ENCODE measurements at places on chromosomes 6 and 20.

GRCh38 chr6:160837146-160837545 lies 135.1 kb downstream of the PLG start:
- no peak for DNase-seq

- no peak for DNase-seq
Measured at GRCh38 chr20:38790200-38791053, 15.1 kb upstream of the PPP1R16B start.

DNA sequence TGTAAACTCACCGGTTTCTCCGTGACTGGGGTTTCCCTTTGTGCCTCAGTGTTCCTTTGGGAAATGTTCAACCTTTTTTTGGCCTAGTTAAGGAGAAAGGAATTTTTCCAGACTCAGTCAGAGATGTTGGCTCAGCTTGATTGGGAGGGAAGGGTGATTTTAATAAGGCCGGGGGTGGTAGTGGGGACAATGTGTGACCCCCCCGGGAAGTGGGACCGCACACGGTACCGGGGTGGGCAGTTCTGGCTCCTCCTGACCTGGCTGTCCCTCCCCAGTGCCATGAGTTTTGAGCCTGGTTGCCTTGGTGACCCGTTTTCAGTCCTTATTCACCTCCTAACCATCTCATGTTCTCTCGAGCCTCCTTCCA lies 132.7 kb downstream of the SNX5 start:
- DNase-seq: no peak

DNA sequence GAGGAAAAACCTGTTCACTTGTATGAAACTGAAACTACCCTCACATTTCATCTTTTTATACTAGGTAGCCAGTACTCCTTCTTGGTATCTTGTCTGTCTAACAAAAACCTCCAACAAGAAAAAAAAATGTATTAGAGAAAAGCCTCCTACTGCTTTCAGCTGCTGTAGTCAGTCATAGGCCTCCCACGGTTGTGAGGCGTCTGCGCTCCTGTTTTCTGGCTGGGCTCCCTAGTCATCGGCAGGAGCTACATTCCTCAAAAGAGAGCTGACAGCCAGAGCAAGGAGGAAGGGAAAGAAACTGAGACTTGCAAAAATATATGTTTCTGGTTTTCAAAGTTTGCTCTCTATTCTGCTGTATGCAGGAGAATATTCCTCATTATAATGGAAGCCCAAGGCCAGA lies 517.0 kb downstream of the LMBRD1 start:
- DNase-seq: no peak

DNA sequence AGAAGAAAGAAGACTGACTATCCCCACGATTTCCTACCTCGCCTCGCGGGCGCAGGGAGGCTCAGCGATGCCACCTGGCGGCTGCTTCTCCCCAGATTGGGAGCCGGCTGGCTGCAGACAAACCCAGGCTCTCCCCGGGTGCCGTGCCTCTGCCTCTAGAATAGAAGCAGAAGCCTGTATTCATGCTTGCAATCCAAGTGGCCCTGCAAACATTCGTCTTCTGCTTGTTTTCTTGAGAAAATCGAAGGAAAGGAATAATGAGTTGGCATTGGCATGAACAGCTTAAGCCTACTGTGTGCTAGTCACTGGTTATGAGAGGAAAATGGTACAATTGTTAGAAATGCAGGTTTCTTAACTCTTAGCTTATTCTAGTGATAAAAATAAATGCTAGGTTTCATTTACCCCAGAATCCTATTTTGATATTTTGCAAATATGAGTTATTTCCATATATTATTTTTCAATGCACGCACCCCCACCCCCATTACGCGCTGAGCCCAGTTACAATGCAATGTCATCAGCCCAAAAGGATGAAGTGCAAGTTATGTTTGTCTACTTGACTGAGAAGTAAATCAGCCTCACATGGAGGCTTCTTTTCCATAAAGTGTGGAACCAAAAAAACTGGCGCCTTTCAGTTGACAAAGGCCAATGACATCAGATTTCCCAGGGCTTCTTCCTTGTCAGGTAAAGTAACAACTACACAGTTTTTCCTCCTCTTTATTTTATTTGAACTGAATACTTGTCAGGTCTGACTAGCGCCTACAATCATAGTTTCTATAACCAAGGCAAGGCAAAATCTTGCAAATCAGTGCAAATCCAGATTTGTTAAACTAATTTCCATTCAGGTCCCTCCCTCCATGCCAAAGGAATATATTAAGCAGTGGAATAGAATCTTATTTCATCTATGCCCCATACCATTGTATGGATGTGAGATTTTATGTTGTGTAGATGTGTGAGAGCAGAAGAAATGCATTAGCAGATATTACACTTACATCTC lies 3.9 kb upstream of the SOX4 start:
- peak; percentile 87 for DNase-seq

- DNase-seq: no peak
Measured at GRCh38 chr6:21281366-21281765, 312.2 kb upstream of the SOX4 start.

DNA sequence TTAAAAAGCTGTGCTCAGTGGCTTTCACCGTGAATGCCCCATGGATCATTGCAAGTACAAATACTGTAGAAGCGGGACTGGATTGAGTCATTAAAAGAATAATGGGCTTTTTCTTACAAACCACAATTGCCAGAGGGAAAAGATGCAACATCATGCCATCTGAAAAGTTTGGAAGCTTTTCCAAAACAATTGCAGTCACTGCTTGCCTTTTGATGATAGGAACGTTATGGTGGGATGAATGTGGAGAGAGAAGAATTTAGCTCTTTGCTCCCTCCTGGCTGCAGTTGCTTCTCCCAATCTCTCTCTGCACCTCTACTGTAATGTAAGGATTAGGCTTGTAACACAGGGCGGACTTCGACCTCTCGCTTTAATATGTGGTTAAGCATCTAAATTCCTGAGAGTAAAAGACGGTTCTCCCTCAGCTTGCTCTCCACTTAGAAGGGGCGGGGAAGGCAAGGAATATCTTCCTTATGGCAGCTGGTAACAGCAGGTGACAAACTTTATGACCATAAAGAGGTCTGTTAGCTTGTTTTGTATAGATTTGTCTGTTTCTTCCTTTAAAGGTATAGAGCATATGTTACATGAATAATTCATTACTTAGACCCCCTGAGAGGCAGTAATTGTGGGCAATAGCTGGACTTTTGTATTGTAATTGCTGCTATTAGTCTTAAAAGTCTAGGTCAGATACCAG lies 376.1 kb downstream of the UTRN start:
- no peak for DNase-seq

GRCh38 chr6:74872754-74873476 lies 332.9 kb downstream of the COL12A1 start:
- no peak for DNase-seq

DNA sequence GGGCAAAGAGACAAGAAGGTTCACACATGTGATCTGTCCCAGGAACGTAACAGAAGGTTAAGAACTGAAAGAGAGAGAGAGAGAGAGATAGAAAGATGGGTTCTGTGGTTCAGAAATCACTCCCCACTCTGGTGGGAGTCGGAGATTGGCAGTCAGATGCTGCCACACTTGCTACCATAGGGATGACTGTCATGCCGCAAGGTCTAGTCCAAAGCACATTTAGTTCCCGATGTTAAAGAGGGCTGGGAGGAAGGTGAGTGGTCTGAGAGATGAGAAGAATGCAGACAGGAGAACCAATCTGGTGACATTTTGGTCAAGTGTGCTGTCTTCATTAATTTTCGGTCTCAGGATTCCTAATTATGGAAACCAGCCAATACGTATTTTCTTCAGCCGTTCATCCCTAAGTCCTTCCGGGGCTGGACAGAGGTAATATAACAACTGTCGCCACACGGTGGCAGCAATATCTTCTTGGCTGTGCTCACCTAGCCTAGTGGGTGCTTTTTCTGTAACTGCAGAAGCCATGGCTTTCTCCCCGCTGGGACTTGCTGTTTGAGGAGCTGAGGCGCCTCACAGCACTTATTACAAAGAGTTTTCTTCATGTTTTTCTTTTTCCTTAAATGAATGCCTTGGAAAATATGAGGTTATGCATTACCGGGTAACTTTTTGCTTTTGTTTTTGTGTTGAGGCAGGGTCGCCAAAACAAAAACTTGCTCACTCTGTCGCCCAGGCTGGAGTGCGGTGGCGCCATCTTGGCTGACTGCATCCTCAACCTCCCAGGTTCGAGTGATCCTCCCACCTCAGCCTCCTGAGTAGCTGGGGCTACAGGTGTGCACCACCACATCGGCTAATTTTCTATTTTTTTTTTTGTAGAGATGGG lies 46.0 kb downstream of the SLC35D3 start:
- peak; percentile 27 for DNase-seq

Data from thymus (tissue), 14 donors.